Germinal center (tissue), 1 donor: ENCODE measurements at places on chromosomes 11 and 22.

DNA sequence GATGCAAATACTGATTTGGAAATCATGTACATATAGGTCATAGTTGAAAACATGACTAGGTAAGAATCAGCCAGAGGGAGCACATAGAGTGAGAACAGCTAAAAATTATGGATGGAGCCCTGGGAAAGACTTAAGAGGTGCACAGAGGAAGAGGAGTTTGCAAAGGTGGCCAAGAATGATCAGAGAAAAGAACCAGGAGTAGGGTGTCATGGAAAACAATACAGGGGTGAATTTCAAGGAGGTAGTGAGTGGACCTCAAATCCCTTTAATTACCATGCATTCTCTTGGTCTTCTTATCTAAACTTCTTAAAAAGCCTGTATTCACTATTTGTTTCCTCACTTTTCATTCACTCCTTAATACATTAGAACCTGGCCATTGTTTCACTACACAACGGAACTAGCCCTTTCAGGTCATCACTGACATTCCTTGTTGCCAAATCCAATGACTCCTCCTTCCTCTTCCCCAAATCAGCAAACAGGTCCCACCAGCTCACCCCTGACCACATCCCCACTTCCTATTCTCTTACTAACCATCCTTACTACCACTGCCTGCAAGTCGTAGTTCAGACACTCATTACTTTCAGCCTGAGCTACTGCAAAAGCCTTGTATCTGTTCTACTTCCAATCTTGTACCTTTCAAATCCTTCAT is 22.6 kb downstream of the BUD13 start:
- DNase-seq = no peak

GRCh38 chr11:370070-370941 is 1.0 kb downstream of the B4GALNT4 start:
- DNase-seq = no peak

- DNase-seq = no peak
These were observed 64.6 kb upstream of the POU2AF1 start for GRCh38 chr11:111443640-111444039.

DNA sequence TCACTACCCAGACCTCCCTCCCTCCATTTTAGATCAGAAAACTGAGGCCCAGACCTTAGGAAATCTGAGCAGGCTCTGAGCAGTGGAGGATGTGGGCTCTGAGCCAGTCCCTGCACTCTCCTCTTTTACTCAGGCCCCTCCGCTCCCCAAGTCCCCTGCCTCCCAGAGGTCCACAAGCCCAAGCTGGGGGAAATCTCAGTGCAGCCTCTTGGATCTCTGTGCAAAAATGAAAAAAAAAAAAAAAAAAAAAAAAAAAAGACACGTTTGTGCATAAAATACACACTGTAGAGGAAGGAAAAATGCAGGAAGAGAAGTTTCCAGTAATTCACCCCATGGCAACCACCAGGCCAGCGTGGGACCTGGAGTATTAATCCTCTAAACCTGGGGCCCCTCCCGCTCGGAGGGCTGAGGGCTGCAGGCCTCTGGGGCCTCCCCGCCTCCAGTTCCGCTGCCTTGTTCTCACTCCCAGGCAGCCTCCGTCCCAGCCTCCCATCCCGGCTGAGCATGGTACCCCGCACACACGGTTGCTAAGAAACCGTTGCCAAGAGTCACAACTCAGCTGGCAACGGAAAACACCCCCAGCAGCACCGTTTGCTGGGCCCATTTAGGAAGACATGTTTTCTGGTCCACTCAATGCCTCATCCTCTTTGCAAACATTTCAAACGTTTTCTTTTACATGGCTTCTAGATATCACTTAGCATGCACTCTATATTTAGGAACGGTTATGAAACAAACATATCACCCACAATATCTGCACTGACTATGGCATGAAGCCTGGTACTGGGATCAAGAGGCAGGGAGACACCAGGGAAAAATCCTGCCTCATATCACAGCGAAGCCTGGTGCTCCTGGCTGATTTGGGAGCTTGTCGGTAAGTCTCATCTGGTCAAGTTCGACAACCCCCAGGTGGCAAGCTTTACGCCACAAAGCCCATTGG is 227.5 kb downstream of the CTTN start:
- DNase-seq = no peak

DNA sequence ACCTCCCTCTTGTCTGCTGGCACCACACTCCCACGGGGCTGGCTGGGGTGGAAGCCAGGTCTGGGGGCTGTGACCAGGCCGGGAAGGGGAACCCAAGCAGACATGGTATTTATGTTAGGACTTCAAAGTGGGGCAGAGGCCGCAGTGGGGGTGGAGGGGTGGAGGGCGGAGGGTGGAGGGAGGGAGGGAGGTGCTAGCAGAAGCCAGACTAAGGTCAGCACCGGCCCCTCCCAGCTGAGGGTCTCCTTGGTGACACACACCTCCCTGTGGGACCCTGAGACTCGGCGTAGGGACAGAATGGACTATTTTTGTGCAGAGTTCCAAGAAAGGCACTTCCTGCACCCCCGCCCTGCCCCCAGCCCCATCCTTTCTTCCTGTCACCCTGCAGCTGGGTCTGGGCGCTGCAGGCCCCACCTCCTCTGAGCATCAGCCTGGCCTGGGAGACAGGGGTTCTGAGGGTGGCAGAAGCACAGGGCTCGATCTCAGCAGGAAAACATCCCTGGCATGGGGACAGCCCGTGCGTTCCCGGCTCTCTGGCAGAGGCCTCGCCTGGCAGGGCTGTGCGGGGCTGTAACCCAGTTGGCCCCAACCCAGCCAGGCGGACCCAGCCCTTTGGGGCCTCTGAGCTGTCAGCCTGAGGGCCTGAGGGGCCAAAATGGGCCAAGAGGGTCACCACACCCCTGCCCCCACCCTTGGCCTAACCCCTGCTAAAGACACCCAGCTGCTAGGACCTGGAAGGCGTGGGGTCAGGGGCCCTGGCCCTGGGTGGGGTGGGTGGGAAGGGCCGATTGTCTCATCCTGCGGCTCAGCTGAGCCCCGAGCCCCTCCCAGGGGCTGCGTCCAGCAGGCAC is 9.6 kb upstream of the CD248 start:
- DNase-seq = no peak

- no peak for DNase-seq
These were observed 61.4 kb upstream of the BMAL1 start for GRCh38 chr11:13216019-13216710.

- DNase-seq = no peak
These were observed 8.2 kb upstream of the SYT8 start for GRCh38 chr11:1826552-1827094.

DNA sequence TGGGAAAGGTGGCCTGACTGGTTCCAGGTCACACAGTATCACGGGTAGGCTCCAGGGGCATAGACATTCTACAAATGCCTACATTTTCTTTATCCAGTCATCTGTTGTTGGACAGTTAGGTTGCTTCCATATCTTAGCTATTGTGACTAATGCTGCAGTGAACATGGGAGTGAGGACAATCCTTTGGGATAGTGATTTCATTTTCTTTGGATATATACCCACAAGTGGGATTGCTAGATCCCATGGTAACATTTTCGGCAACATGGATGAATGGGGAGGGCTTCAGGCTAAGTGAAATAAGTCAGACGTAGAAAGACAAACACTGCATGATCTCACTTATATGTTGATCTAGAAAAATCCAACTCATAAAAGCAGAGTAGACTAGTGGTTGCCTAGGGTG is 744.3 kb downstream of the NTM start:
- DNase-seq = no peak

GRCh38 chr22:44042249-44043218 is 18.4 kb downstream of the PARVB start:
- DNase-seq = no peak

DNA sequence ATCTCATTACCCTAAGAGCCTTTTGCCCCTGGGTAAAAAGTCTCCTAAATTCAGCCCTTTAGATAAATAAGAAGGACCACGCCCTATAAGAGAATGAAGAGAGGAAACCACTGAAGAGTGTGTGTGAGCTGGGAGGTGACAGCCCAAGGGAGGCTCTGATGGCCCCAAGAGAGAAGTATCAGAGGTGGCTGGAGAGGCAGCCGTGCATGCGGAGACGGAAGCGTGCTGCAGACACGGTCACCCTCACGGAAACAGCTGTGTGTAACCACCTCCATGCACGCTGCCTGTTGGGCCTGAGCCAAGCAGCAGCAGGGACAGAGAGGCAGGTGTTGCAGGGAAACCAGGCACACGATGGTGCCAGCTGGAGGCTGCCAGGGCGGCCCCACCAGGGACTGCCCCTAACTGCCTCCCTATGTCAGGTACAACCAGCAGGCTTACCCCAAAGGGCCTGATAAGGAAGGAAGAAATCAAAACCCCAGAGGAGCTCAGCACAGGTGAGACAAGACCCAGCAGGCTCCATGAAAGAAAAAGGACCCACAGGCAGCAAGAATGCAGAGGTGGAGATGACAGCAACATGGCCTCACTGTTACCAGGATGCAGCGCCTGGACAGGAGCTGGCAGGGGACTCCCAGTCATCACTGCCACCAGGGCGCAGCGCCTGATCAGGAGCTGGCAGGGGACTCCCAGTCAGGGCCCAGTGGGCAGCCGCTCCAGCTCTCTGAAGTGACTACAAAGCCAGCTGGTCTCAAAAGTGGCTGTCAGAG is 7.8 kb downstream of the LARGE2 start:
- peak; percentile 92 for DNase-seq

DNA sequence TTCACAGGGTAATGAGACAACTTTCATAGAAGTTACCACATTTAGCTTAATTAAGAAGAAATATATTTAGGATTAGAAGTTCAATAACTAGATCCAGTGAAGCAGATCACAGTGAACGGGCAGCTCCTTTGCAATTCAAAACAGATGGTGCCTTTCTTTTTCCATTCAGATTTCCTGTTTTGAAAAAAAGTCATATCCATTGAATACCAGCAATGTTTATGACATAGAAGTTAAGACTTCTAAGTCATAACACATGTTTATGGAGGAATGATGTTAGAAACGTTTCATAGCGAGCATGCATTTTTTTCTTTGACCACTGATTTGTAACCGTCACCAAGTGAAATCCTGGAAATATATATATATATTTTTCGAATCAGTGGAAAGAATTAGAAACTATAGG is 24.7 kb downstream of the LUZP2 start:
- DNase-seq = no peak

DNA sequence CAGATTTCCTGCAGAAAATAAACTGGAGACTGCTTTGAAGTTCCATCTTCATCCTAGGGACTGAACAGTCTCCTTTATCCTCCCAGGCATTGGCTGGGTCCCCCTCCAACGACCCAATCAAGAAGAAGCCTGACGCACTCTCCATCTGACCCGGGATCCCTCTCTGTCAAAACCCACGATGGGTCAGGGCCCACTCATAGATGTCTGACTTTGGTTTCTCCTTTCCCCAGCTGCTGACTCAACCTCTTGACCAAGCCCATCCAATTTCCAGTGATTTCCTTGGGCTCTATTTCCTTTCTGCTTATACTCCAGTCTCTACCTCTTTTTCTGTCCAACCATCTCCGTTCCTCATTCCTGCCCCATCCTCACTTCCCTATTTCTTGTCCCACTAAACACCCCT is 189.7 kb downstream of the MIAT start:
- no peak for DNase-seq

DNA sequence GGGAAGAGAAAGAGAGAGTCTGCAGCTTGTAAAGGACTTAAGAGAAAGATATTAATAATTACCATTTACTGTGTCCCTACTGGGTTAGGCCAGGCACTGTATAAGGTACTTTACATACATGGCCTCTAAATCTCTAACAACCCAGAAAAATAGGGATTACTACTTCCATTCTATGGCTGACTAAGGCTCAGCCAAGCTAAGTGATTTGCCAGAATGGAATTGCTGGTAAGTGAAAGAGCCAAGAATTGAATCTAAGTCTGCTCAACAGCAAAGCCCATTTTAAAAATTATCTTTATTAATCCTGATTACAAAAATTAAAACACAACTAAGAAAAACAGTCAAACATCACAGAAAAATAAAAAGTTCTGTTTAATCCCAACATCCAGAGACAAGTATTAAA is 21.4 kb downstream of the XRRA1 start:
- DNase-seq = no peak

DNA sequence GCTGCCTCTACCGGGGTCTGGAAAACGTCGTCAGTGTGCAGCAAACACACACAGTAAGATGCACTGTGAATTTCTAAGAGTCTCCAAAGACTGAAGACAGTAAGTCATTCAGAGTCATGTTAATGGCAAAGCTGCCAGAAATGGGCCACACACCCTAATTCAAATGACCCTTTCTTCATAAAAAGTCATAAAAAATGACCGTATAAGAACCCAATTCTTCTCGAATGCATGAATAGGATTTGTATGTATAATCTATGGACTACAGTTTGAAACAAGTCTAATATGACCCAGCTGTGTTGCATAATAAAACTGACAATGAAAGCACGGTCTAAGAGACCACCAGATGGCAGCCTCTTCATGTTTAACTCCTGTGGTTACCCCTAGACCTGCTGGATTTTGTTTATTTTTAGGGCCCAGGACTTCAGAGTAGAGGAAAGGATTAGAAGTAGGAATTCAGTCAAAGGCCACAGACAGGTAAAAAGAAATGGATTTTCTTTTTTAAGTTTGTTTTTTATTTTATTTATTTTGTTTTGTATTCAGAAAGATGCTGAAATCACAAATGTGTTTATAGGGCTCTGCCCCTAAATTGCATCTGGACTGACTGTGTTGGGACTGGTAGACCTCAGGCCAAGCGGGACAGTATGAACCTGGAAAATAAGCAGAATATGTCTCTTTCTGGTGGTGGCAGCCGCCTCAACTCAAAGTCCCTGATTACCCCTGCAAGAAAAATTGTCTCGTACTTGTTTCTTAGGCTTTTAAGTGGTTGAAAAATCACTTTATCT is 32.1 kb upstream of the SLC5A12 start:
- DNase-seq = no peak

GRCh38 chr11:74388678-74389327 is 9.4 kb downstream of the PGM2L1 start:
- DNase-seq = peak; percentile 42

GRCh38 chr11:111631024-111631665 is 28.9 kb downstream of the SIK2 start:
- no peak for DNase-seq

DNA sequence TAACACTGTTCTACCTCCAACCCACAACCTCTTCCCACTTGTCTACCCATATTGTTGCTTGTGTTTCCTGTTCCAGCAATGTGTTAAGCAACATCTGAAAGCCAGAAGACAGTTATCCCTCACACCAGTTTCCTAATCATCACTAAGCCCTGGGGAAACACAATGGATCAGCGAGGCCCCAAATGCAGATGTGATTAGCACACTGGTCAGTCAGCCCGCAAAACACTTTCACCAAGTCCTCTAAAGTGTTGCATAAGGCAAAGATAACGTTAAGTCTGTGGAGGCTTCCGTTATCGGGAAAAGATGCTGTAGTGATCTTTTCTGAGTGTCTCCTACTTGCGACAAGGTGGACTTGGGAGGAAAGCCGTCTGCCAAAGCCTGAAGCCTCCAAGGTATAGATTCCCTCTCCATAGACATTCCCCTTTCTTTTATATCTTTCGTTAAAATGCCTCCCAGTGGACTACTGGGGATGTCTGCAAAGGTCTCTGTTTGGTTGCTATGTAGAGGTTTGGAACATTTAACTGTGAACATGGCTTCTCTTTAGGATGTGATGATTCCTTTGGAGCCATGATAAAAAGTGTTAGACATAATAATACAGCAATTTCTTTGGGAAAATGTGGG is at the start of gene MS4A3:
MS4A3 (plus strand) TSS at position 317 of the 621 bp plus-strand sequence. CDS start 4,496 bp downstream, outside the sequence.
- DNase-seq = no peak

- DNase-seq = peak; percentile 62
These were observed 44.9 kb upstream of the ETS1 start for GRCh38 chr11:128632141-128632791.
